ENCODE measurements at places on chromosomes 12 and 14. TPM values are rescaled to one million over a fixed set of nuclear protein-coding genes. Genes with fewer than 3 reads are reported as not detected.

DNA sequence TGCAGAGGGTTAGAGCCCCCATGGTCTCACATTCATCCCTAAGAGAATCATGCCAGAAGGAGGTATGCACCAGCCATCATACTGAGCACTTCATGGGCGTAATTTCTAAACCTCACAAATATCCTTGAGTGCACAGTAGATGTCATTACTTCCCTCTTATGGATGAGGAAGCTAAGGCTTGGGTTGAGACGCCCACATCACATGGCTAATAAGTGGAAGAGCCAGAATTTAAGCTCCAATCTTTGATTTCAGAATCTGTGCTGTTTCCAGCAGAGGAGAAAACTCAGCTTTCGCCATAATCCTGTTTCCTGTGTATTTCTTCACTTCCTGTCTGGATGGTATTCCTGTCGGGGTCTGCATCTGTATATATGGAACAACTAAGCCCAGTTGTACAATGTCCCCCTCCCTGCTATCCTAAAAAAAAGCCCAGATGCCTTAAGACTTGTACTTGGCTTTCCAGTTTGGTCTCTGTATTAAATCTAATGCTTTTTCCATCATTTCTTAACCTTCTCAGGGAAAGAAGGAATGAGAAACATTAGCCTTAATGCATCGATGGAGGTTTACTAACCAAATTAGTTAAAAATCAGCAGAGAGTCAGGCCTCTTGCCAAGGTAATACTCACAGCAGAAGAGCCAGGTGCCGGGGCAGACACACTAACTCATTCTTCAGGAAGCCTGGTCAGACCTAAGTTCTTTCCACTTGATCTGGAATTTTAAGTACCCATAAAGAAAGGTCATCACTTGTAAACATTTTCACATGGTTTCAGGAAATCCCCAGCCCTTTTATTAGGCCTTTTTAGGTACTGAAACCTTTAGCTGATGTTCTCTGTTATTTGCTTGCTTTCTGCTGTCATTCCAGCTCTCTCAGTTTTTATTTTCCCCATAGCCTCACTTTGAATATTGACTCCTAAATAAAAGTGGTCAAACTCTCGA lies 5.3 kb downstream of the ISCU start:
- DNase-seq, result peak; percentile 40

- DNase-seq, result no peak
These were observed 70.4 kb downstream of the TMEM116 start for GRCh38 chr12:111942557-111942956.

DNA sequence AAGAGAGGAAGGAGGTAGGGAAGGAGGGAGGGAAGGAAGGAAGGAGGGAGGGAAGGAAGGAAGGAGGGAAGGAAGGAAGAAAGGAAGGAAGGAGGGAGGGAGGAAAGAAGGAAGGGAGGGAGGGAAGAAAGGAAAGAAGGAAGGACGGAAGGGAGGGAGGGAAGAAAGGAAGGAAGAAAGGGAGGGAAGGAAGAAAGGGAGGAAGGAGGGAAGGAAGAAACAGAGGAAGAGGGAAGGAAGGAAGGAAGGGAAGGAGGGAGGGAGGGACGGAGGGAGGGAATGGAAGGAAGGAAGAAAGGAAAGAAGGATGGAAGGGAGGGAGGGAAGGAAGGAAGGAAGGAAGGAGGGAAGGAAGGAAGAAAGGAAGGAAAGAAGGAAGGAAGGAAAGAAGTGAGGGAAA lies 22.4 kb upstream of the CCDC63 start:
- DNase-seq, result no peak

- no peak for DNase-seq
These were observed 42.8 kb upstream of the NUAK1 start for GRCh38 chr12:106181401-106182114.

Gene CLEC9A
- not detected for total RNA-seq

All from upper lobe of left lung (tissue), 6 donors.